Upper lobe of left lung (tissue), 6 donors: ENCODE measurements at places on chromosomes 2 and 18. TPM values are rescaled to one million over a fixed set of nuclear protein-coding genes. Genes with fewer than 3 reads are reported as not detected.
A peak's percentile ranks its signal among the peaks of the same experiment; 100 is the strongest.

- no peak for DNase-seq
- H3K27me3 ChIP-seq, result peaks cover 5% of the 10 kb centered on the region
- no peak overlapping the region for H3K27ac ChIP-seq
- H3K4me3 ChIP-seq, result no peak overlapping the region
These were observed 4.8 kb upstream of the CELF4 start for GRCh38 chr18:37570336-37570930.

DNA sequence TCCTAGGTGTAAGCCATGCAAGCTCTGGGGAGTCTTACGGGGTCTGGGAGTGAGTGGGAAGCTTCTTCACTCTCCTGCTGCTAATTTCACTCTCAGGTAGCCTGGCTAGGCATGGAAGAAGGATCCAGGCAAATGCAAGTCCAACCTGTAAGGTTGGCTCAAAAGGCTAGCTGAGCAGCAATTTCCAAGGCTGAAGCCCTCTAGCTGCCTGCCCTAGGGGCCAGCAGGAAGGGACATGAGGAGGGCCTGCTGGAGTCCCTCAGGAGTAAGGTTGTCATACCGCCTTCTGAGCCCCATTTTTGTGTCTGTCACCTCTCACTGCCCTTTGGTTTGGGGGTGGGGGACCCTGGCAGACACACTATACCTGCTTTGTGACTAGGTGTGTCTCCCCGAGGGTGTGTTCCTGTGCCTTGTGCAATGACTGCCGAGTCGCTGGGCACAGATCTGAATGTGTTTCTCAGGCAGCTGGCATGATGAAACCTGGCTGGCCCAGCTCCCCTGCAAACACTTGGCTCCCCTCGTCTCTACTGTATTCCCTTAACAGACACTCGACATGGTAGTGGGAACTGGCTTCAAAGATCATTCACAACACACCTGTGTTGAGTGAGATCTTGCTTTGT is 123.9 kb upstream of the FAM136A start:
- no peaks in the 10 kb centered on the region for H3K36me3 ChIP-seq
- no peak overlapping the region for H3K27ac ChIP-seq
- H3K4me3 ChIP-seq, result no peak overlapping the region
- no peaks in the 10 kb centered on the region for H3K4me1 ChIP-seq
- no peaks in the 10 kb centered on the region for H3K27me3 ChIP-seq

GRCh38 chr2:51795248-51795888 is 763.4 kb upstream of the NRXN1 start:
- no peaks in the 10 kb centered on the region for H3K27me3 ChIP-seq
- DNase-seq, result no peak
- H3K27ac ChIP-seq, result no peak overlapping the region
- H3K4me3 ChIP-seq, result no peak overlapping the region
- no peaks in the 10 kb centered on the region for H3K4me1 ChIP-seq
- no peaks in the 10 kb centered on the region for H3K36me3 ChIP-seq

GRCh38 chr18:57149531-57149930 is 2.6 kb downstream of the BOD1L2 start:
- no peak for DNase-seq
- H3K36me3 ChIP-seq, result no peaks in the 10 kb centered on the region
- H3K4me1 ChIP-seq, result no peaks in the 10 kb centered on the region
- no peak overlapping the region for H3K27ac ChIP-seq

DNA sequence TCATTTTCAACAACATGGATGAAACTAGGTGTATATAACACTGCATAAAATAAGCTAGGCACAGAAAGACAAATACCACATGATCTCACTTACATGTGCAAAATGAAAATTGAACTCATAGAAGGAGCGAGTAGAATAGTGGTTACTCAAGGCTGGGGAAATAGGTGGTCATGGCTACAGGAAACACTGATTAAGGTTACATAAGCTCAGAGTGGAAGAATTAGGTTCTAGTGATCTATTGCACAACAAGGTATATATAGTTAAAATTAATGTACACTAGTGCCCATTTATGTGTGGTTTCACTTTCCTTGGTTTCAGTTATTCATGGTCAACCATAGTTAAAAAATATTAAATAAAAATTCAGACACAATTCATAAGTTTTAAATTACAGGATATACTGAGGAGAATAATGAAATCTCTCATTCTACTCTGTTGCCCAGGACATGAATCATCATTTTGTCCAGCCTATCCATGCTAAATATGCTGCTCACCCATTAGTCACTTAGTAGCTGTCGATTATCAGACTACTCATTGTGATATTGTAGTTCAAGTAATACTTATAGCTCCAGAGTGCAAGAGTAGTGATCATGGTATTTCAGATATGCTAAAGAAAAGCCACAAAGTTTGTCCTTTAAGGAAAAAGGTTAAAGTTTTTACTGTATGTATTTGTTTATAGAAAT is 1530.9 kb upstream of the LRRTM1 start:
- no peak overlapping the region for H3K4me3 ChIP-seq
- H3K27ac ChIP-seq, result no peak overlapping the region
- no peaks in the 10 kb centered on the region for H3K36me3 ChIP-seq
- H3K27me3 ChIP-seq, result no peaks in the 10 kb centered on the region

GRCh38 chr2:1621041-1621440 is 123.3 kb downstream of the PXDN start:
- DNase-seq, result no peak
- no peak overlapping the region for H3K4me3 ChIP-seq
- H3K27me3 ChIP-seq, result no peaks in the 10 kb centered on the region
- H3K36me3 ChIP-seq, result no peaks in the 10 kb centered on the region
- H3K27ac ChIP-seq, result no peak overlapping the region
- H3K4me1 ChIP-seq, result peaks cover 11% of the 10 kb centered on the region

- H3K27ac ChIP-seq, result no peak overlapping the region
These were observed 280.5 kb downstream of the TCF4 start for GRCh38 chr18:55307505-55307904.

- peaks cover 30% of the 10 kb centered on the region for H3K4me1 ChIP-seq
- H3K27ac ChIP-seq, result peak overlapping the region; percentile 58
- no peaks in the 10 kb centered on the region for H3K27me3 ChIP-seq
- H3K4me3 ChIP-seq, result no peak overlapping the region
- no peaks in the 10 kb centered on the region for H3K36me3 ChIP-seq
- DNase-seq, result no peak
These were observed 175.7 kb downstream of the ASB1 start for GRCh38 chr2:238602223-238602960.

DNA sequence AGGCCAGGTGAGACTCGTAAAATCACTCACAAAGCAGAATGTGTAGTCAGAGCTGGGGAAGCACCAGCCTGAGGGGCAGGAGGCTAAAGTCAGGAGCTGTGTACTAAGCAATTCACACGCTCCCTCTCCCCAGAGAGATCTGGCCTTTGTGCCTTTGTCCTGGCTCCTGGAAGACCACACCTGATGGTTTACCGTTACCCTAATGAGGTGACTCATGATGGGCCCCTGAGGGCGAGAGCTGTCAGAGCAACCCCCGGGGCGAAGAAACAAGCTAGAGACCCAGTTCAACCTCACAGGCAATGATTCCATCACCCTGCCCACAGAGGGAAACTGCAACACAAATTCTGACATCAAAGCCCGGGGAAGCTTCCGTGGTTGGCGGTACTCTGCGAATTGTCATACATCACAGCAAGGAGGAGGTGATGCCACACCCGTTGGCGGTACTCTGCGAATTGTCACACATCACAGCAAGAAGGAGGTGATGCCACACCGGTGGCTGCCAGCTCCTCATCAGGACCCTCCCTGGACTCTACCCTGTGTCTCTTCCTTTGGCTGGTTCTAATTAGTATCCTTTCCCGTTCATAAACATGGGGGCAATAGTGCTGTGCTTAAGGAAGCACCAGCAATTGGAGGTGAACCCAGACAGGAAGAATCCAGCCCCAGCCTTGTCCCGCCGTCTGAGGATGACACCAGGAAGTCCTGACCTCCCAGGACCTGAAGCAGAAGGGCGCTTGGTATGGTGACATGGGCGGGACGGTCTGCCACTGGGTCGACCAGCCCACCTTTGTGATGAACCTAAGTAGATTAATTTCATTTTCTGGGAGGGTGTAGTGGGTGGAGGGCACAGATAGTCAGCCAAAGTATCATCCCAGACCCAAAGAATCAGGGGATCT is 30.5 kb downstream of the B3GNT7 start:
- DNase-seq, result no peak
- no peaks in the 10 kb centered on the region for H3K27me3 ChIP-seq
- no peak overlapping the region for H3K27ac ChIP-seq
- no peaks in the 10 kb centered on the region for H3K36me3 ChIP-seq
- H3K4me1 ChIP-seq, result no peaks in the 10 kb centered on the region

Gene PHOSPHO2
- 4.7 TPM for total RNA-seq

Gene EFEMP1
- total RNA-seq, result 169 TPM
